ENCODE measurements at places on chromosomes 5 and 9.
A peak's percentile ranks its signal among the peaks of the same experiment; 100 is the strongest.

DNA sequence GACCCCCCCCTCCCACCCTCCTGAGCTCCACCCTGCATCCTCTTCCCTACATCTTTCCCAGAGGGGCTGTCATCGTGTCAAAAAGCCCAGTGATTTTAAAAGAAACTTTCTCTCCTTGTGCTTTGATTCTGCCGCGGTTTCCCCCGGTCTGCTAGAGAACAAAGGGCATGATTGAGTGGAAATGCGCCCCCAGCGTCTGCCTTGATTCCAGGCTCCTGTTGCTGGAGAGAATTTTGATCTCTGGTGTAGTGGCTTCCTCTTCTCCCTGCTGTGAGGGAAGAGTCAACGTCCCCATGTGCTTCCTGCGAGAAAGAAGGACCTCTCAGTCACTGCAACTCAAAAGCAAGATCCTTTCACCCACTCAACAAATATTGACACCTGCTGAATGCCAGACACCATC is 61.9 kb upstream of the RAPGEF1 start:
- no peak for DNase-seq

DNA sequence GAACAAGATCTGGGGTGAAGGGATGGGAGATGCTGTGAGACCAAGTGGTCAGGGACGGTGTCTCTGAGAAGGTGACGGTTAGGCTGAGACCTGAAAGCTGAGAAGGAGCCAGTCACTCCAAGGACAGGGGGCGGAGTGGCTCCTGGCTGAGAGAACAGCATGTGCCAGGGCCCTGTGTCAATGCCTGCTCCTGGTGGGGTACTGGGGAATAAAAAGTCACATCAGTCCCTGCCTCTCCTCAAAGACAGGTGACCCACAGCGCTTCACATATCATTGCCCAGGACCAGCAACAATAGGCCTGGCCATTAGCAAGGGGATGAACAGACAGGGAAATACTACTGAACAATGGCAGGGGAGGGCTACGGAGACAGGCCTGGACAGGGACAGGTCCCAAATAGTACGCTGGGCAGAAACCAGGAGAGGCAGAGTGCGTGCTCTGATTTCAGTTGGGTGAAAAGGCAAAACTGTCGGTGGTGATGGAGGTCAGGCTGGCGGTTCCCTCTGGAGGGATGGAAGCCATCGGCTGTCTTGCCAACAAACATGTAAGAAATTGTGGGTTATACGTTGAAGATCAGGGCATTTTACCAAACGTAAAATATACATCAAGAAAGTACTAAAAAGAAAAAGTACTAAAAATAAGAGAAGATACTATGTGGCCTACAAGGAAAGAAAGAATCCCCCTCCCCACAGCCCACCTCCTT is 64.3 kb downstream of the C9orf50 start:
- no peak for DNase-seq

DNA sequence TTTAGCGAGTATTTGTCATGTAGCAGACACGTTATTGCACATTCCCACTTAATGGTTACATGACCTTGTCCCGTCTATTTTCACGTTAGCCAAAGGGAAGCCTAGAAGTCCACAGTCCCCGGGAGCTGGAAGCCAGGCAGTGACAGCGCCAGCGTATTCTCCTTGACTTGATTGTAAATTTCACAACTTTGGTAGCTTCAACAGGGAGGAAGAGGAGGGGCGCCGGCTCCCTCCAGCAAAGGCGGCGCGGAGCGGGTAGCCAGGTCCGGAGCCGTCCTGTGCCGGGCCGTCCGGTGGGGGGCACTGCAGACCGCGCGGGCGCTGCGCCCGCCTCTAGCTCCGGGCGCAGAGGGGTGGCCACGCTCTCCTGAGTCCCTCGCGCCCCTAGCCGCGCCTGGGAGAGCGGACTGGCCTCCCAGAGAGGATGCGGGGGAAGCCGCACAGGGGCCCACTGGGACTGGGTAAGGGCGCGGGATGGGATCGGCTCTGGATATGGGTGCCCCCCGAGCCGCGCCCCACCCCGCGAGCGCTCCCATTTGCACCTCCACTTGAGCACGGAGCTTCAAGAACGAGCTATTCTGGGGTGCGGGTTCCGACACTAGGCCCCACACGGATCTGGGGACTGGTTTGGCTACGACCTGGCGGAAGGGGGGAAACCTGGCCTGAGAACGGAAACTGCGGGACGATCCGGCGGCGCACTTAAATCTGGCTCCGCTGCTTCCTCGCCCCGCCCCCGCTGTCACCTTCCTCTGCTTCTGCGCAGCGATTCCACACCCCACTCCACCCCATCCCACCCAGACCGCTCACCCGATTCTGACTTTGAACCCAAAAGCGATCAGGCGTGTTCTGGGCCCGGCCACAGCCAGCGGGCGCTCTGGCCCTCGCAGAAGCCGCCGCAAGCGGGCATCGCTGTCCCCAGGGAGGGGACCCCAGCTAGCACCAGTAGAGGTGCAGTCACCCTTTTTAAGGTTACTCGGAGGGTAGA is 23.8 kb downstream of the KLF4 start:
- peak; percentile 63 for DNase-seq

- no peak for DNase-seq
These were observed 258.7 kb upstream of the FBXL7 start for GRCh38 chr5:15241216-15241821.

GRCh38 chr5:82519558-82519957 is 241.4 kb upstream of the RPS23 start:
- DNase-seq = no peak

- DNase-seq = no peak
These were observed 34.8 kb upstream of the IFNK start for GRCh38 chr9:27489087-27489876.

GRCh38 chr5:156326718-156327259 is at the start of gene SGCD:
SGCD (plus strand) TSS chr5:156327164.
- DNase-seq = no peak

GRCh38 chr9:126053913-126054312 is 272.7 kb upstream of the MVB12B start:
- DNase-seq = peak; percentile 54

DNA sequence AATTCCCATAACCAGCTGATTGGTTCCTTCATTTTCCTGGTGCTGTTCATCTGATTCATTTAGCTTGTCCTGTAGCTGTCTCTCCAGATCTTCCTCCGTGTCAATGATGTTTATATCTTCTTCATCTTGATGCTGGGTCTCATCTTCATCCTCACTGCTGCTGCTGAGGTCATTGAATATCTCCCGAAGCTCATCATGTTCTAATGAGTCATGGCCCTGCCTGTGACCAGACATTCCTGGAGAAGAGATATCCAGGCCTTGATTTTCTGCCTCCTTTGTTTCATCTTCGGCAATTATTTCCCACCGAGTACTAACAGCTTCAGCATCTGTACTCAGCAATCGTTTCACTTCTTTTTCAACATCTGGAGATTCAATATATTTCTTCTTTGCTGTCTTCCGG is 1.4 kb downstream of the TAF7 start:
- DNase-seq = no peak

DNA sequence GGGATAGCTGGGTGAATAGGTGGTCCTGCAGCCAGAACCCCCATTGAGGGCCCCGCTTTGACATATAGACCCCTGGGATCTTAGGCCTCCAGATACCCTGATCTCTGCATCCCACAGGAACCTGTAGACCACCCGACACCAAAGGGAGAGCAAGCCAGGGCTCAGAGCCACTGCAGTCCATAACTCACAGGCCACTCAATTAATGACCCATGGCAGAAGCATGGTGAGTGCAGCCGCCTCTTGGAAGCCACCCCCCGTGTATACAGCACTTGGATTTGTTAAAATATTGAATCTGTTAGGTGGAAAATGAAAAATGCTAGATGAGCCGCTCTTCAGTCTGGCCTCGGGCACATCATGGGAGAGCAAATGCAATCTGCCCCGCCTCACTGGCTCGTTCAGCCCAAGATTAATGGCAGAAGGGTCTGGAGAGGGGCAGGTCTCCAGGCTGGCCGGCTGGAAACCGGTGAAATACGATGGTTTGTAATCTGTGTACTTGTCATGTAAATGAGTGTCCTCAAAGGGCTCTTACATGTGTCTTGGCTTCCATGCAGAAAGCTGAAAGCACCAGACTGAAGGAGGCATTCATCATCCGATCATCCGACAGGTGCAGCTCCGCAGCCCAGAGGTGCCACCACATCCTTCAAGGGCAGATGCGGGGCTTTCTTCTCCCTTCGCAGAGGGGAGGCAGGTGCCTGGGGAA is 111.3 kb downstream of the OLFM1 start:
- DNase-seq = no peak

GRCh38 chr5:156378159-156378558 is 51.2 kb downstream of the SGCD start:
- no peak for DNase-seq

GRCh38 chr9:34171753-34172535 is 6.9 kb upstream of the UBAP1 start:
- peak; percentile 69 for DNase-seq

- DNase-seq = no peak
These were observed 101.4 kb upstream of the SLC44A1 start for GRCh38 chr9:105143136-105143430.

DNA sequence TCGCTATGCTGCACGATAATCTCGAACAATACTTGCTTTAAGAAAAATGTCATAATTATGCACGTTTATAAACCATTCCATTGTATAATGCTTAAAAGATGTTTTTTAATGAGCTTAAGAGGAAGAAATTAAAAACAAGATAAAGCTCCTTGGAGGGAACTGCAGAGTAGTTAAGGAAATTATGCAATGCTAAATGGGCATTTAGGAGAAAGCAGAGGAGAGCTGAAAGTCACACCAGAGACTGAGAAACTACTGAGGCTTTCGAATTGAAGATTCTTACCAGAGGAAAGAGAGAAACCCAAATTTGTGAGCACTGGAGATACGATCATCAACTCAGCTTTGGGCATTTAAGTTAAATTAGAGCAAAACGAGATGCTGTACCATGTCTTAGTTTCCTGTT is 119.4 kb downstream of the CDH10 start:
- DNase-seq = no peak

DNA sequence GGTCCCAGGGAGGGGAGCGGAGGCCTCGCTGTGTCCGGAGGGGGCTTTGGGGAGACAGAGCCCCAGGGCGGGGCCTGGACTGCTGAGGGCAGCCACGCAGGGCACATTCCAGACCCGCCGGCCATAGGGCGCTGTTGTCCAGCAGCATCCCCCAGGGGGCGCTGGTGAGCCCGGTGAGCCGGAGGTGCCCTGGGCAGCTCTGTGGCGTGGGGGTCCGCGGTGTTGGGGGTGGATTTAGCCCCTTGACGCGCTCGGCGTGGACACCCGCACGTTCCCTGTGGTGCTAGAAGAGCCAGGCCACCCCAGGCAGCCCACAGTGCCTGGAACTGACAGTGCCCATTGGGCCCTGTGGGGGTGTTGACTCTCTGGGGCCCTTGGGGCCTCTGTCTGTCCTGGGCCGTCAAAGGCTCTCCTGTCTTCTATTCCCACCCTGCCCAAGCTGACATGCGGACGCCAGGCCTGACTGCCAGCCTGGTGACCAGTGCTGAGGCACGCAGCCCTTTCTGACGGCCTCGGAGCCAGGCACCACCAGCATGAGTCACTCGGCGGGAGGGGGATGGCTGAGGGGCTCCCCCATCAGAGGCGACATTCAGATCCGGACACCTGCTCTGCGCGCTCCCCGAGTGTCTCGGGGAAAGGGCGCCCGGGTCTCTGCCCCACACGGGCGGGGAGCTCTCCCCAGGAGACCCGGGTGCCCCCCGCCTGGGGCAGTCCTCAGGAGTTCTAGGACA is 23.9 kb downstream of the TPPP start:
- peak; percentile 81 for DNase-seq

DNA sequence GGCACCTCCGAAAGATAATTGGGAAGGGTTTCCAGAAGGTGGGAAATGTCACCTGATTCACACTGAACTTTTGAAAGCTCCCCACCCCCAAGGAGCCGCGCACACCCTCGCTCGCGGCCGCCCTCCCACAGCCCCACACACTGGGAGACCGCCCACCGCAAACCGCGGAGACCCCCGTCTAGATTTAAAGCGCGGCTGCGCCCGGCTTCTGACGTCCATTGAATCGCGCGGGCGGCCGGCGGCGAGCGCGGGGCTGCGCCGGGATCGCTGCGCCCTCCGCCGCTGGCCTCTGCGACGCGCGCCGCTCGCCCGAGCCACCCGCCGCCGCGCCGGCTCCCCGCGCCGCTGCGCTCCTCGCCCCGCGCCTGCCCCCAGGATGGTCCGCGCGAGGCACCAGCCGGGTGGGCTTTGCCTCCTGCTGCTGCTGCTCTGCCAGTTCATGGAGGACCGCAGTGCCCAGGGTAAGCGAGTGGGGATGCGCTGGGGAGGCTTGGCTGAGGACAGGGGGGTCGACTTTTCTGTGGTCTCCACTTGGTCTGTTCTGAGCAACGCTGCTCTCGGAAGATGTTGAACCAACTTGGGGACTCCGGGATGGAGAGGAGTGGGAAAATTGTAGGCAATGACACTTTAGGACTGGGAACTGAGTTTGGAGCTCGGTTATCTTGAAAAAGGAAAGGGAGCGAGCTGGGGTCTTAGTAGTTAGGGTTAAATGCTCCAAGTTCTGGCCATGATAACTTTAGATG is at the start of gene FST:
FST (plus strand) TSS at position 214 of the 743 bp plus-strand sequence; CDS start at position 377, 163 bp downstream.
- no peak for DNase-seq

GRCh38 chr5:140242890-140243585 is 59.9 kb downstream of the PFDN1 start:
- DNase-seq = no peak

- no peak for DNase-seq
These were observed 38.7 kb upstream of the C6 start for GRCh38 chr5:41252036-41252435.

Measured in activated effector memory CD4-positive, alpha-beta T cell treated with anti-CD3 and anti-CD28 coated beads, Interleukin-2, amount 50 U/mL, for 16 hours (primary cell).